Fibroblast of skin of abdomen (primary cell): ENCODE measurements at places on chromosomes 5 and 9.

GRCh38 chr5:98581112-98581997, 192.1 kb upstream of the RGMB start:
- DNase-seq: peak; percentile 74

GRCh38 chr9:134198791-134199190, 34.4 kb upstream of the RNU6ATAC start:
- no peak for DNase-seq

DNA sequence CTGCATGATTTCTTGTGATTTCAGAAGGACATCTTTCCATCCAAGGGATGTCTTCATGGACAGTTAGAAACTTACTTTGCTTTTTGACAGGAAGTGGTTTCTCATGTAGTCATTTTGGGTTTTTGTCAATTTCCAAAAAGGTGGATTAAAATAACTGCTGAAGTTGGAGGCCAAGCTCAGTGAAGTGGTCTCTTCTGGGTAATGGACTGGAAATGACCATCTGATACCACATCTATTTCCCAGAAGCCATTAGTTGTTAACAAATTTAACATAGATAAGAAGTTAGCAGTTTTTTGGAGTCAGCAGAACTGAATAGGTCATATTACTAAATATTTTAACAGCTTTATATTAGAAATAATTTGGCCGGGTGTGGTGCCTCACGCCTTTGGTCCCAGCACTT, 86.2 kb upstream of the MYO10 start:
- no peak for DNase-seq

- DNase-seq: no peak
Measured at GRCh38 chr5:112436144-112436543, 17.1 kb upstream of the EPB41L4A start.
